B cell (primary cell): ENCODE measurements at places on chromosomes 4 and X. TPM values are rescaled to one million over a fixed set of nuclear protein-coding genes. Genes with fewer than 3 reads are reported as not detected.

XAGE1B gene
- not detected in 2 replicates for total RNA-seq

FANCB gene
- 3.9 and 7.6 TPM in 2 replicates for total RNA-seq

SLC9B1 gene
- 1.9 and 2.1 TPM in 2 replicates for total RNA-seq

SLIT2 gene
- 0.27 TPM in 1 of 2 replicates, not detected in the other for total RNA-seq

CFAP299 gene
- total RNA-seq = not detected in 2 replicates

USP17L19 gene
- total RNA-seq = not detected in 2 replicates

UGT2B10 gene
- total RNA-seq = not detected in 2 replicates
